ENCODE measurements at places on chromosomes 6 and 20.

- DNase-seq: no peak
Measured at GRCh38 chr6:127402890-127403617, 56.1 kb downstream of the KIAA0408 start.

- no peak for DNase-seq
Measured at GRCh38 chr6:63492476-63492875, 79.8 kb upstream of the LOC128125822 start.

- no peak for DNase-seq
Measured at GRCh38 chr6:15946701-15947385, 182.0 kb upstream of the MYLIP start.

GRCh38 chr6:16851758-16852157, 90.5 kb upstream of the ATXN1 start:
- no peak for DNase-seq

DNA sequence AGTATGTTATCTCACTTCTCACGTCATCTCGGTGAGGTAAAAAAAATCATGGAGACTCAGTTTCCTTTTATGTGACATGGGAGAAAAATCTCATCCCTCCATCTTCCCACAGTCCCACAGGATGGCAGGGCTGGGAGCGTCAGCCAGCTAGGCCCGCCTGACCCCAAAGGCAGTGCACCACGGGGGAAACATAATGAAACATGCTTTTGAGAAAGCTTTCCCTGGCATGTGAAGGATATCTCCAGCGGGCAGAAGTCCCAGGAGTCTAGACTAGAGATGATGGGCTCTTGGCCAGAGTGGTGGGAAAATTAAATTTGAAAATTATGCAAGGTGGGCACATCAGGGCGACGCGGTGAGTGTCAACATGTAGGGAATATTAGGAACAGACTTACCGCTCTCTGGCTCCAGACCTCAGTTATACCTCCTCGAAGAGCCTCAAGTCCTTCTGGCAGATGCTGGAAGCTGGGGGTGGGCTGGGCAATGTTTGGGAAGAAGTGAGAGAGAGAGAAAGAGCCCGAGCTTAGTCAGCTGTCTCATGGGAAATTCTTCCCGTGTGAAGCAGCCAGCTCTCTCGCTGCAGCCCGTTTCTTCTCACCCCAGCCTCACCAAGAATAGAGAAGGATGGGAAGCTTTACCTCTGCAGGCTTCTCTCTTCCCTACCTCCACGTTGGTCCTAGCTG, 52.3 kb downstream of the MOCS1 start:
- no peak for DNase-seq

- no peak for DNase-seq
Measured at GRCh38 chr6:151374036-151374683, 17.2 kb downstream of the ZBTB2 start.

DNA sequence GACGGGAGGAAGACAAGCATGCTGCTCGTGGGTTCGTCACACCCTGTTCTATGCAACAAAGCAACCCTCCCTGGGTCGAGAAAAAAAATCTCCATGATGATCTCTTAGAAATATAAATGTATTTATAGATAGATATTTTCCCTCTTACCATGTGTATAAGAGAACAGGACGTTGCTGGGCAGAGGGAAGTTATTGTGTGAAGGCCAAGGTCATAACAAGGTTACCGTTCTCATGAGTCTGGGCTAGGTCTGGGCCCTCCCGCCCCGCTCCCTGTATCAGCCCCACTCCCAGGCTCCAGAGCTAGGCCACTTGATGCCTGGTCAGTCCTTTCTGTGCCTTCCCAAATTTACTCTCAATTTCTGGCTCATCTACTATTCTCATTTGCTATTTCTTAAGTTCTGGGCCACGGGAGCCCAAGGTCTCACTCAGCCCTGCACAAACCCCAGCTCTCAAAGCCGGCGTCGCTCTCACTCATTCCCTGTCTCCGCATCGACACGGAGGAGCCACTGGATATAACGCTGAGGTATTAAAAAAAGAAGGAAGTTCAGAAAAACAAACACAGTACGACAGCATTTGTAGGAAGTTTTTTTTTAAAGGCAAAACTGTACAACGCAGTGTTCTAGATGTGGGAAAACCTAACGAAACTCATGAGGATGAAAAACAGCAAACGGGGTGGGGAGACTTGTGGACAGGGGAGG, 96.8 kb downstream of the PSMG4 start:
- DNase-seq: peak; percentile 74

GRCh38 chr6:11064836-11065235, 20.7 kb upstream of the ELOVL2 start:
- DNase-seq: no peak

GRCh38 chr6:150420428-150420827, 51.6 kb downstream of the IYD start:
- DNase-seq: no peak

DNA sequence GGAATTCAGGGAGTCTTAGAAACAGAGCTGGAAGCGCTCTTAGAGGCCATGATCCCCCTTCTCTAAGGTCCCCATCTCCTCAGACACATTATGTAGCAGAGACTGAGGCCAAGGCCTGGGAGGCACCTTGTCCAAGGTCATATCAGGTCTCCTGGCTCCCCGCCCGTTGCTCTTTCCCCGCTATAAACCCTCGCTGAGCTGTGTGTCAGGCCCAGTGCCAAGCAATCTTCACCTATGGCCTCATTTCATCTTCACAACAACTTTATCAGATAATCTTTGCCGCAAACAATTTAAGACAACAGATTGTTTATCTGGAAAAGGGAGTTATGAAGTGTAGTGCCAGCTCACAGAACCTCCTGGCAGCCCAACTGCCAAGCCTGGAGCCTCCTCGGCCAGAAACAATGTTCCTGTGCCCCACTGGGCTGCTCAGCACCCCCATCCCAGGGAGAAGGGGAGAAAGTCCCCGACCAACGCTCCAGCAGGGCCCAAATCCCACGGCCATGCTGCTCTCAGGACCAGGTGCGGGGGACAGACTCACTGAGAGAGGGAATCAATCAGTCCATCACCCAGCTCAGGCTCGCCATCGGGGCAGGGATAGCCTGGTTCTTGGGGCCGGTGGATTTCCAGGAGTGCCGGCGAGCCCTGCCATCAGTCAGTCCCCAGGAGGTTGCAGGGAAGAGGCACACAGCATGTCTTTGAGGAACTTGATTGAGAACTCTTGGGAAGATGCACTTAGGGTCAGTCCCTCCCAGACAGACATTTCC, 16.9 kb upstream of the FANCE start:
- DNase-seq: no peak

GRCh38 chr6:20817806-20818320, 283.6 kb downstream of the CDKAL1 start:
- no peak for DNase-seq

GRCh38 chr6:150720774-150721233, 121.1 kb downstream of the PLEKHG1 start:
- peak; percentile 27 for DNase-seq

DNA sequence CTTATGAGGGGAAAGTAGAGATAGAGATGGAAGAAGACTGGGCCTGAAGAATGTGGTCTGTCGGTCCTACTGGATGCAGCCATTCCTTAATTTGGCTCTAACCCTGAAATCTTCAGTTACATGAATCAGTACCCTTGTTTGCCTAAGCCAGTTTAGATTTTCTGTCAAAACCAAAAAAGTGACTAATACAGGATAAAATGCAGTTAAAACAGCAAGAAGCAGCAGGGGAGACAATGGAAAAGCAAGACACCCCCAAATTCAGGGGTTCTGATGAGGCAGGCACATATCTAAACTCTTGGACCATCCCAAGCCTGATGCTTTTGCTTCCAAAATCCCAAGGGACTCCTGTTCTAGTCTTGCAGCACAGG, 17.4 kb upstream of the UBE2V1 start:
- no peak for DNase-seq
